NCI-H526 (cell line): ENCODE measurements at places on chromosomes 3 and 15.

DNA sequence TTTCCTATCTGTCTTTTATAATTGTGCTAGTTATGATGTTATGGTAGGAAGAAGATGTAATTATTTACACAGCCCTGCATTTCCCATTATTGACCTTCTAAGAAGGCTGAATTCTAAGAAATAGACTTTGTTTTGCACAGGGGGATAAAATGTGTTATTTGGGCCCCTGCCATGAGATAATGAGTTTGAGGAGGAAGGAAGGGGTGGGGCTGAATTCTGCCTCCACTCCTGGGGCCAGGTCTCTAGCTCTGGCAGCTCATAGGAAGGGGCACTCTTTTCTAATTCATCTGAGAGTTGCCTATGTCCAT lies 69.2 kb upstream of the GOLGA8B start:
- DNase-seq = no peak

- no peak for DNase-seq
Measured at GRCh38 chr3:16088496-16088895, 86.0 kb upstream of the GALNT15 start.

- DNase-seq = no peak
Measured at GRCh38 chr3:61761694-61762430, 200.5 kb downstream of the PTPRG start.

DNA sequence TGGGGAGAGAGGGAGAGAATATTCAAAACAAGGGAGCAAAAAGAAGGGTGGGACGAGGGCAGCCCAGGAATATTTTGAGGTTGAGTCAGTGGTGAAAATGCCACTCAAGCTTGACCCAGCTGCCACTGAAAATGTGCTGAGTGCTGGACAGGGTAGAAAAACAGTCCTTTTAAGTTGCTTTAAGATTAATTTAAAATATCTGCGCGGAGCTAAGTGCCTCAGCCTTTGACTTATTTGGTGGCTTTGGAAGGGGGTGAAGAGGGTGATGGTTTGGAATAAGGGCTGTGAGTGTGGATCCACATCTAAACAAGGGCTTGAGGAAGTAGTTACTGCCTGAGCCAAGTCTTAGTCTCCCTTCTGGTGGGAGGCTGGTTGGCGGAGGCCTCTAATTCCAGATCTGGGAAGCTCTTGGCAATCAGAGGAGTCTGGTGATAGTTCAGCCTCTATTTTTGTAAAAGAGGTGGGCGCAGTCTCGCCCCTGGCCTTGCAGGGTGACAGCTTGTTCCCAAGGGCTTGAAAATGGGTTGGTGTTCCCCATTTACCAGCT lies 280.8 kb upstream of the ROPN1 start:
- DNase-seq = no peak
